Hypothalamus (tissue), 51 donors: ENCODE measurements at places on chromosomes 5 and 9.

GRCh38 chr9:107732781-107733522, 243.4 kb upstream of the KLF4 start:
- no peak for DNase-seq

DNA sequence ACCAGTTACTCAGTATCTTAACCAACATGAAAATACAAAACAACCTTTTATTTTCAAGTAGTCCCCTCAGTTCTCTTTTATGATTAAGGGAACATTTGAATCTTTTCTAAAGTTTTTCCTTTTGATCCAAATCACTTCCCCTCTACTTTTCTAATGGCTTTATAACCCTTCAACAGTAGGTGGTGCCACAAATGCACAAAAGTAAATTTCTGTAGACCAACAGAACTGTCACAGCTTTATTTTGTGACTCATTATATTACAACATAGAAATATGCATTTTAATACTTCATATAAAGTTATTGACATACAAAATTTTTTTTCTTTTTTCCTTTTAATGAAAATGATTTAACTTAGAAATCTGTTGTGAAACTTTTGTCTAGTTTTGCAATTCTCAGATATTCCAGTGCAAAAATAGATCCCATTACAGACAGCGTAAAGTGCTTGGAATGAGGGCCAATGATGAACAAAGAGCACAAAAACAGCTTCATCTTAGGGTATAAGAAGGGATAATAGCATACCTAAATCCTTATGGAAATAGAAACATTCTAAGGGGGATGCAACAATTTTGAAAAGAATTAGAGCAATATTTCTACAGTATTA, 17.0 kb downstream of the NIPSNAP3B start:
- no peak for DNase-seq

GRCh38 chr9:133609311-133610098, at the start of gene FAM163B:
FAM163B (minus strand) TSS chr9:133609389; CDS start chr9:133580223, 29,166 bp downstream.
- DNase-seq: peak; percentile 21

DNA sequence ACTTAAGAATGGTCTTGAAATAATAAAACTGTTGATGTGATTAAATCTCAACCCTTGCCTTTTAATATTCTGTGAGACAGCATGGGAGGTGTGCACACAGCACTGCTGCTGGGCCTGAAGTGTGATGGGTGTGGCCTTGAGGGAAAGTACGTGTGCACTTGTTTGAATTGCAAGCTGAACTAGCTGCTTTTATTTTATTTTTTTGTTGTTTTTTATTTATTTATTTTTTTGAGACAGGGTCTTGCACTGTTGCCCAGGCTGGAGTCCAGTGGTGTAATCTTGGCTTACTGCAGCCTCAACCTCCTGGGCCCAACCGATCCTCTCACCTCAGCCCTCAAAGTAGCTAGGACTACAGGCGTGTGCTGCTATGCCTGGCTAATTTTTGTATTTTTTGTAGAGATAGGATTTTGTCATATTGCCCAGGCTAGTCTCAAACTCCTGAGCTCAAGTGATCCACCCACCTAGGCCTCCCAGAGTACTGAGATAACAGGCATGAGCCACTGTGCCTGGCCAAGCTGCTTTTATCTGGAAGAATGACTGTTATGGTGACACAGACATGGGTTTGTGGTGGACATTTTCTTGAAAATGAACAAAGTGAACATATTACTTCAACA, 58.9 kb downstream of the GPR107 start:
- no peak for DNase-seq

DNA sequence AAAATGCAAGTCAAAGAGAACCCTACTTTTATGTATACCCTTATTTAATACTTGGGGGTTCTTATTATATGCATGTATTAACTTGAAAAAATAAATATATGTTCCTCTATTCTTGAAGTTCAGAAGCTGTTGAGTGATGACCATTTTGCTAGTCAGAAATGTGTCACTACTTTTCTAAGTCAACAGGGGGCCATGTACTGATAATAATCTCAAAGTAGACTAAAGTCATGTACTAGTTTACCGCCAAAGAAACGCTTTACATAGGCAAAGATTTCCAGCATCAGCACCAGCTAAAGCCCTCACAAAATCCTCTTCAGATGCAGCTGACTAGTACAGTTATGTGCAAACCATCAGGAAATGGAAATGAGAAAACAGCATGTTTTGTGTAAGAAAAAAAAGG, 5.7 kb upstream of the BHMT start:
- no peak for DNase-seq

- no peak for DNase-seq
These were observed 29.2 kb upstream of the GTF2H2C start for GRCh38 chr5:69530561-69531405.

DNA sequence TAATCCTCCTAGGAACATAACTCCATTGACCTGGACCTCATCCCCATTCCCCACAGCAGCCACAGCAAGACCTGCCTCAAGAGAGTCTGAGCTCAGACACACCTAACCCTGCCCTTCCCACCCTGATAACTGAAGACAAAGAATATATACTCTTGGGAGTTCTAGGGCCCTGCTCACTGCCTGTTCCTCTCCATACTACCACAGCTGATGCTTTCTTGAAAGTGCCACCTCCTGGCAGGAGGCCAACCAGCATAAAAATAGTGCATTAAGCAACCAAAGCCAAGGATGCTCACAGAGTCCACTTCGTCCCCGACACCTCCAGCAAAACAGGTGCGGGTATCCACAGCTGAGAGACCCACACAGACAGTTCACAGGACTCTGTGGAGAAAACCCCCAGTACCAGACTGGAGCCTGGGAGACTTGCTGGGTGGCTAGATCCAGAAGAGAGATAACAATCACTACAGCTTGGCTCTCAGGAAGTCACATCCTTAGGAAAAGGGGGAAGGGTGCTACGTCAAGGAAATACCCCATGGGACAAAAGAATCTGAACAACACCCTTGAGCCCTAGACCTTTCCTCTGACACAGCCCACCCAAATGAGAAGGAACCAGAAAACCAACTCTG, 23.5 kb downstream of the FAM114A2 start:
- DNase-seq: no peak

- DNase-seq: no peak
These were observed 5.6 kb downstream of the C5orf24 start for GRCh38 chr5:134851307-134851923.

DNA sequence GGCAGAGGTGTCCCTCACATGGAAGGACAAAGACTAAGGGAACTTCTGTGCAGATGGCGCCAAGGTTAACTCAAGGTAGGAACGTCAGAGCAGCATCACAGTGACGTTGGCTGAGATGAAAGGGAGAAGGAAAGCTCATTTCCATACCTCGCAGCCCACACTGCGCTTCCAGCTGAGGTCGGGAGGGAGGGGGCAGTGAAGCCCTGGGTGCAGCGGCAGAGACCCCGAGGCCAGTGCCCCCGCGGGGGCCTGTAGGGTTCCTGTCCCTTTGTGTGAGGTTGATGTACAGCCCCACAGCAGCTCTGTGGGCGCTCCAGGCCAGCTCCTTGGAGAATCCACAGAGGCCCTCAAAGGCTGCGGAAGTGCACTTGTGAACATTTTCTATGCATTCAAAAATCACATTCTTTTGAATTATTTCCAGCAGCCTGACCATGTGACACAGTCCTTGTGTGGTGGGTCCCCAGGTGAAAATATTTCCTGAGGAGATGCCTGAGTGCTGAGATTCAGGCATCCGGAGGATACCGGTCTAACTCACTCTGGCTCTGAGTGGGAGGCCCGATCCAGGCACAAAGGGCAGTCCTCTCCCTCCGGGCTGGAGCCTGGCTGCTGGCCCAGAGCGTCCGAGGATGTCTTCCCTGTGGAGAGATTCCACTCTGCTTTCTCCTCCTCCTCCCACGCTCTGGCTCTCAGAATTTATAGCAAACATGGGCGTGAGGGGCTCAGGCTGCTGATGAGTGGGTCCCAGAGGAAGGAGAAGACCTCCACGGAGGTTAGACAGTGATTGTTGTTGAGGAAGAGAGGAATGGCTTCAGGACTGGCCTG, 150.7 kb downstream of the ICE1 start:
- no peak for DNase-seq

DNA sequence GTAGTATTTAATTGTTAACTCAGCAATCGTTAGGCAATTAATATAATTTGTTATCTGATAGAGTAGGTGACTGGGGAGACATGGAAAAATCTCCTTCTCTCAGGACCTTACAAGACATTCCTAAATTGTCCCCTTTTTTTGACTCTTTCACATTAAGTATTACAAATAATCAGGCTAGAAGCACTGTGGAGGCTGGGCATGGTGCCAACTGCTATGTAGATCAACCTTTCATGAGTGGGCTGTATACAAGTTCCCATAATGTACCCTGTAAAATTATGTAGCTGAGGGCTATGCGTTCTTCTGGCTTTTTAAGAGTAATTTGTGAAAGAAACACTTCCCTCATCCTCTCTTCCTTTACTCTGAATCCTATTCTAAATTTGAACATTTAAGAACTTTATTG, 140.2 kb downstream of the NFIB start:
- DNase-seq: no peak

GRCh38 chr9:102499468-102499867, 495.7 kb upstream of the CYLC2 start:
- no peak for DNase-seq

- no peak for DNase-seq
These were observed 42.8 kb downstream of the VLDLR start for GRCh38 chr9:2664174-2665065.
